Stimulated activated naive B cell treated with anti-CD40 and anti-IgM and Interleukin-4, amounts not matched to agents 10 μg/mL and 1 μg/mL and 100 μg/mL, for 72 hours (primary cell): ENCODE measurements at places on chromosomes 11 and 22.

DNA sequence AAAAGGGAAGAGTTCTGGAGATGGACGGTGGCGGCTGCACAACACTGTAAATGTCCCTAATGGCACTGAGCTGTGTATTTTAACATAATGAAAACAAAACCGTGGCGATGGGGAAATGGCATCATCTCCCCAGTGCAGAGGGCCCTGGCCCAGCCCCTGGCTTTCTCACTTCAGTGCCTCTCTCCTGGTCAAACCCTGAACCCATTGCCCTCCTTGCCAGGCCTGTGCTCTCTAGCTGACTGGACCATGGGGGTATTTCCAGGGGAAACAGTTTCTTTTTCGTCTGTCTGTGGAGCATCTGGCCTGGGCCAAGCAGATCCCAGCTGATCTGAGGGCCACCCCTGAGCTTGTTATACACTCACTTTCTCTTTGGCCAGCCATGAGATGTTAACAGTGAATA is 17.4 kb upstream of the NAP1L4 start:
- H3K36me3 ChIP-seq: peaks cover 44% of the 10 kb centered on the region
- no peak overlapping the region for H3K4me3 ChIP-seq
- H3K27ac ChIP-seq: no peak overlapping the region
- no peak for DNase-seq

GRCh38 chr22:46286006-46286405 is 10.7 kb upstream of the GTSE1 start:
- H3K27me3 ChIP-seq: no peaks in the 10 kb centered on the region
- DNase-seq: no peak
- peaks cover 18% of the 10 kb centered on the region for H3K4me1 ChIP-seq
- H3K36me3 ChIP-seq: peaks cover 49% of the 10 kb centered on the region
- H3K4me3 ChIP-seq: no peak overlapping the region

DNA sequence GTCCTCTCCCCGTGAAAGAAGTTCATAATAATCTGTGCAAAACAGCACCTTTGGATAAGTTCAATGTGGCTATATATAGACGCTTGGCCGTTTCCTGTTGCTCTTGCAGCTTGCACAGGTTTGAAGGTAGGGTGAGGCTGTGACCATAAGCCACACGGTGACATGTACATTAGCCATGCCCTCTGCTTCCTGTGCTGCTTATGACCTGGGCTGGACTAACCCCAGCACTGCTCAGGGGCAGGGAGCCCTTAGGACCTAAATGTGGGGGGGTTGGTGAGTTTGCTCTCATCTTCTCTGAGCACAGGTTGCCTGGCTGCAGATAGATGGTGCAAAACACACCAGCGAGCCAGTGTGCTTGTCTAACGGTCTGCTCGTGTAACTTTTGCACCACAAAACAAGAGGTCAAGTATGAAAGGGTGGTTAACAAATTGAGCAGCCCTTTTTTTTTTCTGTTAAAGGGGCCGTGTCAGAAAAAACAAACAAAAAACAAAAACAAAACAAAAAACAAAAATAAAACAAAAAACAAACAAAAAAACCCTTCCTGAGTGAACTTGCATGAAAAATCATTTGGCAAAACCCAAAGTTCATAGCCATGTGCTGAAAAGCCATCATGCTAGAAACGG is 37.3 kb downstream of the FLI1 start:
- peaks cover 7% of the 10 kb centered on the region for H3K36me3 ChIP-seq

- peaks cover 11% of the 10 kb centered on the region for H3K4me1 ChIP-seq
- no peak for DNase-seq
- H3K27me3 ChIP-seq: peaks cover 19% of the 10 kb centered on the region
Measured at GRCh38 chr22:39638958-39639357, 68.4 kb downstream of the CACNA1I start.

DNA sequence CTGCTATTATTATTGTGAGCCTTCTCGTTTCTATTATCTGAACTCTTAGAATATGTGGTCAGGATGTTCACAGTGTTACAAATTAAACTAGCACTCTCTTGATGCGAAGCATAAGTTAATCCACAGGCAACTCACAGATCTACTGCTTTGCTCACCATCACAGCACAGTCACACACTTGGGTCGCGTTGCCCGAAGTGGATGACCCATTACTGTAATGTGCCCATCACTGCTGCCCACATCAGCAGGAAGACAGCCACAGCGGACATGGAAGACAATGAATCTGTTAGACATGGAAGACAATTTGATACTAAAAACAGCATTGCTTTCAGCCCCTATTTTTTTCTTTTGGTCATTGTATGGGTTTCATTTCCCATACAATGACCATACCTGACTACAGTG is 216.4 kb upstream of the B3GAT1 start:
- no peaks in the 10 kb centered on the region for H3K36me3 ChIP-seq
- H3K4me3 ChIP-seq: no peak overlapping the region
- H3K4me1 ChIP-seq: no peaks in the 10 kb centered on the region
- H3K27me3 ChIP-seq: no peaks in the 10 kb centered on the region

GRCh38 chr22:38069372-38070249 is 12.4 kb downstream of the PICK1 start:
- no peaks in the 10 kb centered on the region for H3K4me1 ChIP-seq
- H3K27ac ChIP-seq: no peak overlapping the region
- no peak for DNase-seq
- no peaks in the 10 kb centered on the region for H3K27me3 ChIP-seq
- no peak overlapping the region for H3K4me3 ChIP-seq
